SW480 (cell line): ENCODE measurements at places on chromosomes 12 and 14.

GRCh38 chr12:53236443-53237111, 4.6 kb upstream of the RARG start:
- DNase-seq: no peak

DNA sequence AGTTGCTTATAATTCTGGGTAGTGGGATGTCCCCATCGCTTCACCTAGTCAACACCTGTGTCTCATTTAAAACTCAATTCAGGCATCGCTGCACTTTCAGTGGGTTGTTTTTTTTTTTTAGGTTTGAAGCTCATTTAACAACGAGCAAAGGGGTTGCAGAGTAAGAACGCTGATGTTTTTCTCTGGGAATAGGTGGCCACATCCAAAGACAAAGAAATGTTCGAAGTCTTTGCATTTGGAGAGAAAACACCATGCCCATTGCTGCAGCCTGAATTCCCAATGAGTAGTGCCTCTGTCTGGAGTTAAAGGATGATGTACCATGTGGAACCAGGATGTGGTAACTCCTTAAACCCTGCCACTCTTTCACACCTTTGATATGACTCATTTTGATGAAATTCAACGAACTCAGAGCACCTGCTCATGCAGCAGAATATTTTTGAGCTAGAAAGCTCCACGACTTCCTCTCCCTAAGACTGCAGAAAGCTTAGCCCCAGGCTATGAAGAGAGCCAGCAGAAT, 35.1 kb upstream of the BATF start:
- DNase-seq: peak; percentile 95

GRCh38 chr14:73567951-73568885, 795 bp upstream of the ACOT2 start:
- peak; percentile 53 for DNase-seq

DNA sequence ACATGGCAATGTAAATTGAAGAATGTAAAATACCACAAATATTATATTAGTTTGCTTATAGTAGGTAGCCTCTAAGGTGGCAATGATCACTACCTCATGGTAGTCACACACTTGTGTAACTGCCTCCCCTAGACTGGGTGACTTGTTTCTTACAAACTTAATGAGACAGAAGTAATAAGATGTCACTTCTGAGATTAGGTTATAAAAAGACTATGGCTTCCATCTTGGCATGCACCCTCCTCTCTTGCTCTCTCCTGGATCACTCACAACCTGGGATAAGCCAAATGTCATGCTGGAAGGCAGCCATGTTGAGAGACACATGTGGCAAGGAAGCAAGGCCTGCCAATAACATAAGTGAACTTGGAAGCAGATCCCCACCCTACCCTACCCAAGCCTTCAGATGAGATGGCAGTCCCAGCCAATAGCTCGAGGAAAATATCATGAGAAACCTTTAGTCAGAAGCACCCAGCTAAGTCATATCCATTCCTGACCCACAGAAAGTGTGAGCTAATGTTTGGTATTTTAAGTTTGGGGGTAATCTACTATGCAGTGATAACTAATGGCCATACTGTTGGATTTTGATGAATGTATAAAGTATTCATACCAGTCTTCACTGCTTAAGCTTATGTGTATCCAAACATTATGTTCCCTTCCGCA, 43.3 kb downstream of the PPP1R12A start:
- no peak for DNase-seq

DNA sequence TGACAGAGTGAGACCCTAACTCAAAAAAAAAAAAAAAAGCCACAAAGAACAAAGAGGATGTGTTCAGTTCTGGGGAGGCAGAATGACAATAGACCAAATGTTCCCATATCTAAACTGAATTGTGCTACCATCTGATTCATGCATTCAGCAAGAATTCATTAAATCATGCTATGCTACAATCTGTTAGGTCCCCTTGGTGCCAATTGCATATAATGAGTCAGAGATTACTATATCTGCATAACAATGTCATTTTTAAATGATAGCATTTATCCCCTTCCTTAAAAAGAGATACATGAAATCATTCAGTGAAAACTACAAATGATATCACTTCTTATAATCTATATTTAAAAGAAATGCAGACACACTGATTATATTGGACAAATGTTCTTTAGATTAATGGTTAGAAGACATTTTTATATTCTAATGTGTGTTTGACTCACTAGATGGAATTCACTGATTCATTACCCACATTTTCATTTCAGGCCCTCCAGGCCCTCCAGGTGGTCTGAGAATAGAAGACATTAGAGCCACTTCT, 207.6 kb upstream of the PDZRN4 start:
- DNase-seq: no peak

GRCh38 chr12:20490213-20490612, 121.9 kb downstream of the PDE3A start:
- no peak for DNase-seq

DNA sequence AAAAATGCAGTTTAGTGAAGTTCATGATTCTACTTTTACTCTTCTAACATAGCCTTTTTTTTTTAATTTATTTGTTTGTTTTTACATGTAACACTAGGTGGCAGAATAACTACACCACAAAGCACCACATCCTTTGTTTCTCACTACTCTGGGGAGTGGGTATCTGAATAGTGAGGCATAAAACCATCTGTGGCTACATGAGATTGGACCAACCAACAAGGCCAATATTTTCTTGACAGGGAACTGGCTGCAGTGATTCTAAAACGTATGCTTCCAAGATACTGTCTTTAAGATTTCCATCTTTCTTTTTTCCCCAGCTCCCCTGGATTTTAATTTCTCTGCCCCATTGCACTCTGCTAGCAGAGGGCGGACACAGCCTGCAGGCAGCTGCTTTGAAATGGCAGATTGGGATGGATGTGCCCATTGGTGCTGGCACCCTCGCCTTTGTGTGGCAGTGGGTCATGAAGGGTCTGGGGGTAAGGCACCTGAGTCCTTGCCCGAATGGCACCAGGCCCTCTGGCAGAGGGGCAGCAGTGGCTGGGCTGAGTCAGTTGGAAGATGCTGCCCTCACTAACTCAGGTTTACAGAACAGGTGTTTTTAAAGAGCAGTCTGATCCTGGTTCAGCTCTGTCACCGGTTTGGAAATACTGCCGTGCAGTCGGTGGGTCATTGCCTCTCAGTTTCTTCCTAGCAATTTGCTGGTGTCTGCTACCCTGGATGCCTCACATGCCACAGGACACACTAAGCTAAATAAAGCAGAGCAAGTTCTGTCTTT, 429.1 kb downstream of the RAD51B start:
- DNase-seq: peak; percentile 71

DNA sequence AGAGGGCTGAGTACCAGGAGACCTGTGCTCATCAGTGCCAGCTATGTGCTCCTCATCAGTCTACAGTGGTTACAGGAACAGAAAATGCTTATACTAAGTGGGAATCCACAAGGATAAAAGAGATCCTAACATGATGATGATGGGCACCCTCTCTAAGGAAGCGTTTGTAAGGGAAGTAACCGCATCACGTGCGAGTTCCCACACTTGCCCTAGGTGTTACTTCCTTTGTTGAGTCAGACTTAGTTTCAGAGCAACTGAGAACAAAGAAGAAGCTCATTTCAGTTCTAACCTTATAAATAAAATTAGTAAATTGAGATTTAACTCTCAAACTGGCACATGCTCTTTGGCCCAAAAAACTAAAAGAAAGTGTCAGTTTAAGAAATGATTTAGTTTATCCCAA, 956.4 kb upstream of the TMEM132C start:
- no peak for DNase-seq

DNA sequence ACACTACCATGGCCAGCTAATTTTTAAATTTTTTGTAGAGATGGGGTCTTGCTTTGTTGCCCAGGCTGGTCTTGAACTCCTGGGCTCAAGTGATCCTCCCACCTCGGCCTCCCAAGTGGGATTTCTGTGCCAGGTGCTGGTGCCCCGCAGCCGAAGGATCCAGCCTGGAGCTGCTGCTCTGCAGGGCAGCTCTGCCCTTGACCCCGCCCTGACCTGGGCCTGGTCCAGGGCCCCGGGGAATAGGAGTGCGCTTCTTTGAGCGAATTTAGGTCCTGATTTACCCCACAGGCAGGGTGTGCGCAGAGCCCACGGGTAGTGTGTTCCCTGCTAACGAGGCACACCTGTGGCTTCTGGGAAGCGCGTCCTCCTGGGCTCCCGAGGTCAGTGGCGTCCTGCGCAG, 15.2 kb downstream of the ACADS start:
- DNase-seq: no peak

GRCh38 chr12:50453872-50454271, 50.9 kb upstream of the DIP2B start:
- no peak for DNase-seq

DNA sequence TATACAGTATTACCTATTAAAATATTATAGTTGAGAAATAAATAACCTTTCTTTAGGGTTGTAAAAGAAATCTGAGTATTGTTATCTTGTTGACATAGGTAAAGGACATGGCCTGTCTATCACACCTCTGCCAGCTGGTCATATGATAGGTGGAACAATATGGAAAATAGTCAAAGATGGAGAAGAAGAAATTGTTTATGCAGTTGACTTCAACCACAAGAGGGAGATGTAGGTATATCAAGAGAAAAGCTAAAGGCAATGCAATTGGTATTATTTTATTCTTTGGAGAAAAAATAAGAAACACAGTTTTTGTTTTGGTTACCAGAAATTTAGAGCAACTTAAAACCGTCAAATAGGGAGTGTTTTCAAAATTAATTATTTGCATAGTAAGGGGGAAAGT, 13.5 kb downstream of the CPSF2 start:
- peak; percentile 51 for DNase-seq

DNA sequence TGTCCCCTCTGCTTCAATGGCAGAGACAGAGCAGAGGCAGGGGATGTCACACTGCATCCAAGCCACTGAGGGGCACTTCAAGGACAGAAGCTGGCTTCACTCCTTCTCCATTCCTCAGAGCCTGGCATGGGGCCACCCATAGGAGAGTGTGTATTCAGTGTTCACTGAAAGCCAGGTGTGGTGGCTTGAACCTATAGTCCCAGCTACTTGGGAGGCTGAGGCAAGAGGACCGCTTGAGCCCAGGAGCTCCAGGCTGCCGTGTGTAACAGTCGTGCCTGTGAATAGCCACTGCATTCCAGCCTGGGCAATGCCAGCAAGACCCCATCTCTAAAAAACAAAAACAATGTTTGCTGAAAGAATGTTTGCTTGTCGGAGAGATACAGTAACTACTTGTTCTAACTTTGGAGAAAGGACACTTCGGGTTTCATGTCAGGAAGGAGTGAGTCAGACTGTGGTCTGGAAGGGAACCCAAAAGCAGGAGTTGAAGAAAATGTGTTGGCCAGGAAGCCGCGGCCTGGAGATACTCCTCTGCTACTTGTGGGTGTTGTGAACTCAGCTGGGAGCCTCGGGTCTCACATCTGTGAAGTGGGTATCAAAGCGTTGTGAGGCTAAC, 43.4 kb downstream of the ELK3 start:
- DNase-seq: peak; percentile 43
